ENCODE measurements at places on chromosomes 5 and 9.

DNA sequence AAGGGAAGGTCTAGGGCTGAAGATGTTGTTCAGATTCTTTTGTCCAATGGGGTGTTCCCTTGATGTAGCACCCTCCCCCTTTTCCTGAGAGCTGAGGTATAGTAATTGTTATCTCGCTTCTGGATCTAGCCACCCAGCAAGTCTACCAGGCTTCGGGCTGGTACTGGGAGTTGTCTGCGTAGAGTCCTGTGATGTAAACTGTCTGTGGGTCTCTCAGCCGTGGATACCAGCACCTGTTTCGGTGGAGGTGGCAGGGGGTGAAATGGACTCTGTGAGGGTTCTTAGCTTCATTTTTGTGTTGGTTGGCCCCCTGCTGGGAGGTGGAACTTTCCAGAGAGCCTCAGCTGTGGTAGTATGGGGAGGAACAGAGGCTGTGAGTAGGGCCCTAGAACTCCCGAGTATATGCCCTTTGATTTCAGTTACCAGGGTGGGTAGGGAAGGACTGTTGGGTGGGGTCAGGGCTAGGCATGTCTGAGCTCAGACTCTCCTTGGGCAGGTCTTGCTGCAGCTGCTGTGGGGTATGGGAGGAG, 25.2 kb upstream of the RIOK2 start:
- H3K4me3 ChIP-seq, result no peak overlapping the region
- H3K36me3 ChIP-seq, result no peaks in the 10 kb centered on the region
- H3K4me1 ChIP-seq, result no peaks in the 10 kb centered on the region
- H3K27me3 ChIP-seq, result no peaks in the 10 kb centered on the region
- no peak for DNase-seq

- H3K4me3 ChIP-seq, result no peak overlapping the region
- no peaks in the 10 kb centered on the region for H3K36me3 ChIP-seq
- no peak for DNase-seq
- no peak overlapping the region for H3K27ac ChIP-seq
- no peaks in the 10 kb centered on the region for H3K27me3 ChIP-seq
- no peaks in the 10 kb centered on the region for H3K4me1 ChIP-seq
Measured at GRCh38 chr5:122478741-122479442, 166.9 kb downstream of the SNCAIP start.

DNA sequence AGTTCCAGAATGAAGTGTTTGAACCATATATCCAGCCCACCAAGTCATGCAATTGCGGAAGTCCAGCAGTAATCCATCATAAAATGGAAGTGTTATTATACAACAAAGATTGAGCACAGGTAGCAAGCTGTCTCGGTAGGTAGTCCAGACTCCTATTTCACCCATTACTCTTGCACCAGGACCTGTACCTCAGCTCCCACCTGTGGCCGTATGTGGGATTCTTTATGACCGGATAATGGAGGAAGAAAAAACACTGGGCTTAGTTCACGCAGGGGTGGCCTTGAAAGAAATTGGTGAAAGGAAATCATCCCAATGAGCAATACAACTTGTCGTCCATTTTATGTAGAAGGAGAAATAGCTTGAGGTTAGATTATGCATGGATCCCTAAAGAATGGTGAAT, 216.3 kb downstream of the ESM1 start:
- H3K36me3 ChIP-seq, result no peaks in the 10 kb centered on the region
- peaks cover 5% of the 10 kb centered on the region for H3K4me1 ChIP-seq
- no peak overlapping the region for H3K4me3 ChIP-seq
- no peak for DNase-seq
- H3K27me3 ChIP-seq, result no peaks in the 10 kb centered on the region

GRCh38 chr5:449151-449550, 6.2 kb downstream of the EXOC3 start:
- H3K4me1 ChIP-seq, result no peaks in the 10 kb centered on the region
- no peak for DNase-seq
- H3K4me3 ChIP-seq, result no peak overlapping the region
- H3K27ac ChIP-seq, result no peak overlapping the region
- peaks cover 26% of the 10 kb centered on the region for H3K36me3 ChIP-seq

Measured in GM12878 (cell line).